ENCODE measurements at places on chromosomes 12 and 14.

GRCh38 chr14:55628426-55628825 is 48.4 kb downstream of the KTN1 start:
- no peak for DNase-seq

GRCh38 chr12:77401770-77402081 is 336.4 kb upstream of the E2F7 start:
- no peak for DNase-seq

- no peak for DNase-seq
Measured at GRCh38 chr12:54148560-54149429, 40.0 kb downstream of the SMUG1 start.

DNA sequence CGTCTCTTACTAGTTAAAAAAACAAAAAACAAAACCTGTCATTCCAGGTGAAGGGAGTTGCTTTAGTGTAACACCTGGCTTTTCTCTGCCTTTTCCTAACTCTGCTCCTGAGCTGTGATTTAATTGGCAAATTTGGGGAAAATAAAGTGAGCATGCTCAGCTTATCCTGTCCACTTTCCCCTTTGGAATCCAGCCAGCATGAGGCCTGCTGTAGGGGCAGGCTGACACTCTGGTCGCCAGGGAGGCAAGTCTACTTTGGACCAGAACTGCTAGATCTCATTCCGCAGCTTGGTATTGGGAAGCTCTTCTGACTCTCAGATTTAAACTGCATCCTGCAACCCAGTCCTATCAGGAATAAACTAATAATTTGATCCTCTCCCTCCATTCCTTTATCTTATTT is 30.1 kb downstream of the CDKN1B start:
- DNase-seq = no peak

DNA sequence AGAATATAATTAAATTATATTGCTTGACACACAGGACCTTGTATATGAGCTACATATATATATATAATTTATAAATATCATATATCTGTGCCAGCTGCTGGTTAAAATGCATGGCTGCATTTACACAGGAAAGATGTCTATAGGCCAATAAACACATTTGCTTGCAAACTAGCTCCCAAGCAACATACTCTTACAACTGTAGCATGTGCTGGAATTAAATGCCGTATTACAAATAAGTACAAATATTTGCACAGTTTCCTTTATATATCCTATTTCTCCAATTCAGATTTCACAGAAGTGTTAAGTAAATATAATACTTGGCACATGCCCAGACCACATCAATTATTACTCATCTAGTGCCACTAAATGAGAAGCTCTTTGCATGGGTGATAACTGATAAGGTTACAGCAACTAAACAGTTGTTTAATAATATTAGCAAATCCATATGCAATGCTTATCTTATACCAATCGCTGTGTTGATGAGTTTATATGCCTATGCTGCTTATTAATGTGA is 66.7 kb upstream of the E2F7 start:
- no peak for DNase-seq

DNA sequence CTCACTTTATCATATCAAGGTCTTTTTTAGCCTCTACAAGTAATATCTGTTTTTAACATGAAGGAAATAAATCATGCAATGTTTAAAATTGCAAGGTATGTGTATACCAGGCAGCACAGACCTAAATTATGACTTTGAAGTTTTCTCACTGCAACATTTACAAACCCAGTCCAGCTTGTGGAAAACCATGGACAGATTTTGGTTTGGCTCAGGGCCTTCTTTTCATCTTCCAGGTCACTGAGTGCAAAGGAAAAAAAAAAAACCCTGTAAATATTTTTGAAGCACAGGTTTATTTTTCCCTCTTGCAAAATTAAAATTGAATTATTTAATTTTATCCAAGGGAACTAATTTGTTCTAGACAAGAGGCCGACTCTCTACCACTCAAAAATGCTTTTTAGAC is 13.8 kb downstream of the MGP start:
- no peak for DNase-seq

- no peak for DNase-seq
Measured at GRCh38 chr12:110015132-110015531, 15.9 kb downstream of the ANKRD13A start.

DNA sequence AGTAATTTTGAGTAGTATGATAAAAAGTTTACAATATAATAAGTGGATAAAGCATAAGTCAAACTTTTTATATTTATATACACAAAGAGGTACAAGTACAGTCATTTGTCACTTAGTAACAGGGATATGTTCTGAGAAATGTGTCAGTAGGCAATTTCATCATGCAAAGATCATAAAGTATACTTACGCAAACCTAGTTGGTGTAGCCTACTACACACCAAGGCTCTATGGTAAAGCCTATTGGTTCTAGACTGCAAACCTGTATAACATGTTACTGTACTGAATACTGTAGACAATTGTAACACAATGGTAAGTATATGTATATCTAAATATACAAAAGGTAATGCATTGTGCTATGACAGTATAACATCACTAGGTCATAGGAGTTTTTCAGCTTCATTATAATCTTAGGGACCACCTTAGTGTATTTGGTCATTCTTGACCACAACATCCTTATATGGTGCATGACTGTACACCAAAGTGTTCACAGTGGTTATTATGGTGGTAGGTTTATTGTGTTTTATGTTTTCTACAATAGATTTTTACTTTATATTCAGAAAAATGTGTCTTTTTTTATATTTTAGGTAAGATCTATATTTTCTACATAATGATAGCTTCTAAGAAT is 14.9 kb upstream of the SCFD1 start:
- DNase-seq = no peak

DNA sequence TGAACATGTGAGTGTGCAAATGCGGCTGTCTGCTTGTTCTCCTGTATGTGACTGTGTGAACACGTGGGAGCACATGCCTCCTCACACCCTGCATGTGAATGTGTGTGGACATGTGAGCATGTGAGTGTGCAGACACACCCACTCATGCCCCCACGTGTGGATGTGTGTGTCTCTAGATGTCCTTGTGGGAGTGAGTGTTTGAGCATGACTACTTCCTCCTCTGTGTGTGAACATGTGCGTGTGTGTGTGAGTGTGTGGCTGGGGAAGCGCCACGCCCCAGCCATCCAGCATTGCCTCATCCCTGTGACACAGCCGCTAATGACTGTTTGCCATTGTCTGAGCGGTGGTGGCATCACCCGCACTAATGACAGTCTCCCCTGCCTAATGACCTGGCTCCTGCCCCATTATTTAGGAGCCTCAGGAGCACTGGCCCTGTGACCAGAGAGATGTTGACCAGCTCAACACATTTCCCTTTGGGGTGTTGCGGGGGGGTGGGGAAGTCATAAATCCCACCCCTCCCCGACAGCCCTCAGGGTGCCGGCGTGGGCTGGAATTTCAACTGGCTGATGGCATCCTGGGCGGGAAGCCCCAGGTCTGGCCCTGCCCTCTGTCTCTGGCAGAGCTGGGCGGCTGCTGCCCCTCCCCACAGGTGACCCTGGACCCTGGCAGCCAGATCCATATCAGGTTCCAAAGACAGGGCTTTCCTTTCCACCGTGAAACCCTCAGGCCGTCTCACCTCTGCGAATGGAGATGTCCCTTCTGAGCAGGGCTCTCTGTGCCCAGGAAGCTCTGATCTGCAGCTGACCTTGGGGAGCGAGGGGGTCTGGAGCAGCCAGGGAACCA is 11.5 kb upstream of the KRT80 start:
- DNase-seq = no peak

GRCh38 chr14:79967001-79967400 is 244.3 kb downstream of the DIO2 start:
- no peak for DNase-seq

GRCh38 chr12:92186038-92186470 is 40.4 kb upstream of the BTG1 start:
- DNase-seq = no peak

DNA sequence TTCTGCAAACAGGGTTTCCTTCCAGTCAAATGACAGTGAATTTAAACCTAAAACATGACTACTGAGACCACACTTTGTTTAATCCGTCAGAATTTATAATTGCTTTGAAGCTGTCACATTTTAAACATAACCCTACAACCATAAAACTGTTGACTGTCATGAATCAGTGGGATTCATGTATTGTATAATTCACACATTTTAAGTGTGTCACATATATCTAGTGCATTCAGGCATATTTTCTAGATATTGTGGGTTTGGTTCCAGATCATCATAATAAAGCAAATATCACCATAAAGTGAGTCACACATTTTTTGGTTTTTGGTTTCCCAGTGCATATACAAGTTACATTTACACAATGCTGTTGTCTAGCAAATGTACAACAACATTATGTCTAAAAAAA is 304.4 kb downstream of the TMEM132D start:
- DNase-seq = no peak

- no peak for DNase-seq
Measured at GRCh38 chr12:64457032-64457431, 5.1 kb downstream of the TBK1 start.

DNA sequence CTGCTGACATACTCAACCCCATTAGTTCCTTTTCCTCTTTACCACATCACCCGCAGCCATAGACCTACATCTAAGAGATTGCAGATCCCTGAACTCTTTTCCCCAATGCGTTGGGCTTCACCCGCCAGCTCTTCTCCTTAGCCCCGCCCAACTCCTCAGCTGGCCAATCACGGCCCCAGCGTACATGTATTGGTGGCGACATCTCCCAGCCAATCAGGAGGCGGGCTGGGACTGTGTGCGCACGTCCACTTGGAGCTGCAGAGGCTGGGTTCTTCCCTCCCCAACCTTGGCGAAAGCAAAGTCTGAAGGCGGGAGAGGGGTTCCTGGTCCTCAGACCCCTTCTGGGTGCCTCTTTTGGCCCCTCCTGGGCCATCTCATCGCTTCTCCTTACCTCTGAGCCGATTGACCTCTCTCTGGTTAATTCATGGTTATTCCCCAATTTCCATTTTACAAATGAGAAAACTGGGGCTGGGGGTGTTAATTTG is 11.0 kb downstream of the PDE1B start:
- DNase-seq = peak; percentile 66

DNA sequence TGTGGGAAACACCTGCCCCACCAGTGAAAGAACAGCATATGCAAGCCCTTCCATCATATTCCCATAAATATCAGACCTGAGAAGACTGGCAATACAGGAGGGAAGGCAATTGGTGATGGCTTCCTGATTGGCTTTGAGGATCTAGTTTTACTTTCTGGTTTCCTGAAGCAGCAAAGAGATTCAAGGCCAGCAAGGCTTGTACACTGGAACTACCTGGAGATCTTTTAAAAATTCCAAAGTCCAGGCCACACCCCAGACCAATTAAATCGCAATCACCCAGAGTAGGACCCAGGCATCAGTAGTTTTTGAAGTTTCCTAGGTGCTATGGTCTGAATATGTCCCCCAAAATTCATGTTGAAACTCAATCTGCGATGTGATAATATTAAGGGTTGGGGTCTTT is 2.9 kb upstream of the TEP1 start:
- DNase-seq = no peak

GRCh38 chr14:99735189-99736135 is 51.4 kb downstream of the CYP46A1 start:
- DNase-seq = no peak

DNA sequence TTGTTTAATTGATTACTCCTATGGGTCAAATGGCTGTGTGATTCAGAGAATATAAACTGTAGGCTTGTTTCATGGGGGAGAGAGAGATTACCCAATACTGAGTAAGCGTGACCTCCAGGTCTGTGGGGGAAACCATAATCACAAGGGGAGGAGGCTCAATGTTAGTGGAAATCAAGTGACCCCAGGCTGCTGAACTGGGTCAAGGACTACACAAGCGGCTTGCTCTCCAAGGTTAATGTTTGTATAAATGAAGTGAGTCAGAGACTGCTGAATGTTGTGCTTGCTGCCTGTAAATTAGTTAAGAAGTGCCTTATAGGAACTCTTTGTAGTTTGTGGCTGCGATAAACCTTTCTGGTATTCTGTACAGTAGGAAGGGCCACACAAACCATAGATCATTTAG is 479.7 kb downstream of the AACS start:
- no peak for DNase-seq

DNA sequence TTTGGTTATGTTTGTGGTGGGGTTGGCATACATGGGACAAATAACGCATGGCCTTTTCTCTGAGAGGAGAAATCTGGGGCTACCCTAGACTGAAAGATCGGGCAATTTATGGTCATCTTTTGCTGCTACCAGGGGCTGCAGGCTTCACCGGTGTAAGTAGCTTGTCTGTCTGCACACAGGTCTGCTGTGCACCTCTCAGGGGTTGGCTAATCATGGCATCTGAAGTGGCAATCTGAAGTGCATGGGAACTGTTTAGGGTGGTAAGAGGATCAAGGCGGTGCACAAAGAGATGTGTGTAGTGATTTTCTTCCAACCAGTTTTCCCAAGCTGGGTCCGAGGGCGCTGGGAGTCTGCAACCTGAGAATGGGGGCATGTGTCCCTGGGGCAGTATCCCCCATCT is 141.3 kb downstream of the EMP1 start:
- DNase-seq = no peak

DNA sequence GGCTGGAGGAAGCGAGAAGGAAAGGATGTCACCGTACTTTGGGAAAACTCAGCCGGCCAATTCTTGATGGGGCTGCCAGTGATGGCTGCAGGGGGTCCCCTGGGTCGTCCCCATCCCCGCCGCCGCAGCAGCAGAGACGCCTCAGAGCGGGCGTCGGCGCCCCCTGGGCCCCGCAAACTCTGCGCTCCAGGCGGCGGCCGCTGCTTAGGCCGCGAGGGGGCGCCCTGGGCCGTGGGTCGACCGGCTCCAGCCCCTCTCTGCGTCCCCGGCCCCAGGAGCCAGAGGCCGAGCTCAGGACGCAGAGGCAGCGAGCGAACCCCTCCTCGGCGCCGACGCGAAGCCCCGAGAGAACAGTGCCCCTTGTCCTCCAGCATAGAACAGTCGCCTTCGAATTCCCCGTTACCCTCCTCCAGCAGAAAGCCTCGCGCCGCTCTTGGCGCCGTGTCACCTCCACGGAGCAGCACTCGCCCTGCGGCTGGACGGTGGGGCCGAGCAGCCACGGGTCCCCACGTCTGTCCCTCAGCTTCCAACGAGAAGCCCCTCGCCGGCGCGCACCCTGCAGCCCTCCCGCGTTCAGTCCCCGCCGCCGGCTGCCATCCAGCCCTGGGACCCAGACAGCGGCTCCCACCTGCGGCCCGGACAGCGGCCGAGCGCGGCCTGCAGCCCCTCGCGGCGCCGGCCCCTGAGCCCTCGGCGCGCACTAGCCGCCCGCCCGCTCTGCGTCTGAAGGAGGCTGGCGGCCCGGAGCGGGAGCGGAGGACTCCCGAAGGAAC is 106.6 kb downstream of the PRICKLE1 start:
- DNase-seq = no peak

- no peak for DNase-seq
Measured at GRCh38 chr12:123767613-123768012, 5.5 kb downstream of the DNAH10 start.

- no peak for DNase-seq
Measured at GRCh38 chr12:7959701-7960121, 23.7 kb upstream of the SLC2A3 start.

Data from activated CD8-positive, alpha-beta memory T cell treated with anti-CD3 and anti-CD28 coated beads for 1 hour (primary cell).